ENCODE measurements at places on chromosomes 16 and 17.
A peak's percentile ranks its signal among the peaks of the same experiment; 100 is the strongest.

GRCh38 chr16:65665586-65665985 is 543.7 kb upstream of the CDH11 start:
- DNase-seq, result no peak

DNA sequence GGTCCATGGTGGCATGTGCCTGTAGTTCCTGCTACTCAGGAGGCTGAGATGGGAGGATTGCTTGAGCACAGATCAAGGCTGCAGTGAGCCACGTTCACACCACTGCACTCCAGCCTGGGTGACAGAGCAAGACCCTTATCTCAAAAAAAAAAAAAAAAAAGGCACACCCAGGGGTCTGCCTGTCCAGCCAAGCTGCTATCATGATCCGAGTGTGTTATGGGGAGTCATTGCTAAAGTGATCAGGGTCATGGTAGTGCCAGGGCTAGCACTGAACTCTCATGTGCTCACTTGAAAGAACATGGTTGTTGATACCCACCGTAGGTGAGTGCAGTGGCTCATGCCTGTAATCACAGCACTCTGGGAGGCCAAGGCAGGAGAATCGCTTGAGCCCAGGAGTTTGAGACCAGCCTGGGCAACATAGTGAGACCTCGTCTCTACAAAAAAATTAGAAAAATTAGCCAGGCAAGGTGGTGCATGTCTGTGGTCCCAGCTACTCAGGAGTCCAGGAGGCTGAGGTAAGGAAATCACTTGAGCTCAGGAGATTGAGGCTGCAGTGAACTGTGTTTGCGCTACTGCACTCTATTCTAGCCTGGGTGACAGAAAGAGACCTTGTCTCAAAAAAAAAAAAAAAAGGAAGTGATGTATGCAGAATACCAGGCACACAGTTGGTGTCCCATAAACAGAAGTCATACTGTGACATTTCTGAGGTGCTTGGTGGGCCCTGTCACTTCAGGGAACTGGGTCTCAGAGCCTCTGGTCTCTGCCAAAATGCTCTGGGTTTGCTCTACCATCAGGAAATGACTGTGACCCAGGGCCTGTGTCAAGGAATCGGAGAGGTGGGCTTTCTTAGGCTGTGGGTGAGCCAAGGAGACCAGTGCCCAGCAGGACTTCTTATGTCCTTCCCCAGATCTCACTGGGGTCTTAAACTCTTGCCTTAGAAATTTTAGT is 2.2 kb downstream of the PRM1 start:
- DNase-seq, result no peak

GRCh38 chr17:82271401-82271800 is 2.1 kb downstream of the CSNK1D start:
- DNase-seq, result no peak

GRCh38 chr17:60082946-60083471 is 4.3 kb upstream of the HEATR6 start:
- DNase-seq, result no peak

GRCh38 chr17:58384897-58385296 is 32.4 kb downstream of the RNF43 start:
- no peak for DNase-seq

GRCh38 chr16:88585269-88585668 is 15.1 kb downstream of the ZC3H18 start:
- DNase-seq, result no peak

- DNase-seq, result no peak
Observed at GRCh38 chr17:55710410-55710809, 12.3 kb downstream of the TMEM100 start.

DNA sequence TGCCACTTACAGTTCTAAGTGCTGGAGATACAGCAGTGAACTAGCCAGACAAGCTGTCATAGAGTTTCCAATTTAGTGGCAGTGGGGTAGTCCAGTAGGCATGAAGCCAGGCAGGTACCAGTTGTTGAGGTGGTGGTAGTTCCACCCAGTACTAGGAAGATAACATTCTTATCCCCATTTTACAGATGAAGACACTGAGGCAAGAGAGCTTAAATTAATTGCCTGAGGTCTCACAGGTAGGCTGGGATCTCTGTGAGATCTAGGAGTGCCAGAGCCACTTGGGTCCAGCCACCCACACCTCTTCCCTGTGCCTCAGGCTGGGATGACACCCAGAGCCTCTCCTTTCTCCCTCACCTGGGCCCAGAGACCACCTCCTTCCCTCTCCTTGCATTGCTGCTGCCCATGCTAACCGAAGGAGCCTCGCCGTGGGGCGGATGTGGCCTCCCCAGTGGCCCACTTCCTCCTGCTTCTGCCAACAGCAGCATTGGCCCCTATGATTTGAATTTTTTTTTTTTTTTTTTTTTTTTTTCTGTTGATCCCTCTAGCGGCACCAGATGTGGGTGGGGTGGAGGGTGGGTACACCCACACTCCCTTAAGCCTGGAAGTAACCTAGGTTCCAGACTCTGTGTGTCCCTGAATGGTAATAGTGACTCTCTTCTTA is 114.0 kb downstream of the PRKCB start:
- peak; percentile 39 for DNase-seq

GRCh38 chr17:71963351-71963750 is 157.5 kb upstream of the SOX9 start:
- DNase-seq, result no peak

DNA sequence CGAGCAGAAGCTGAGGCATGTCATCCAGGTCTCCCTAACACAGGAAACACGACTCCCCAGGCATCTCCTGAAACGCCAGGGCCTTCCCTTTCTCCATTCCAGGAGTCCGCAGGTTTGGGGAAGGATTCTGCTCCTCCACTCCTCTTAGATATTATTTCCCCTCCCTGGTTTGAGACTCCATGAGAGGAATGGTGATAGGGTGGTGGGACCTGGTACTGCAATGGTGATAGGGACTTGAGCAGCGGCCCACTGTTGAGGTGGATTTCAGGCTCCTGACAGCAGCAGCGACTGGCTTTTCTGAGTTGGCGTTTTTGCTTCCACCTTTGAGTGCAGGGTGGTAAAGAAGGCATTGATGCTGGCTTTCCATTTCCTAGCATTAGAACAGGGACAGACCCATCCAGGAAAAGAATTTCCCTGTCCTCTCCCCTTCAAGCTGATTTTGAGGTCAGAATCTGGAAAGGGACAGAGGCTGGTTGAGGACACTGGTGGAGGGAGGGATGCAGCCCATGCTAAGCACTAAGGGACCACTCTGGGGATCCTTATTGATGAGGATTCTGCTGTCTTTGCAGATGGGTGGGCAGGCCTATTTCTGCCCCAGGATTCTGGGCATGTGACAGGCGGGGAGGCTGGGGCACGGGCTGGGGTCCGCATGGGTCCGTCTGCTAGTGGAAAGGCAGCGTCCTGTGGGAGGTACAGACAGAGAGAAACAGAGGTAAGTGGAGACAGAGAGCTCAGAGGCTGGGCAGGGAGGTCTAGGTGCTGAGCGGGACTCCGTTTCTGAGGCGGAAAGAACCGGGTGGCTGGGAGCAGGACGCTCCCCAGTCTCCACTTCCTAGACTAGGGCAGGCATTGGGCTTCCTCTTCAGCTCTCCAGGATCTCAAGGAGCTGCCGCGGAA is 1.3 kb upstream of the TBX4 start:
- DNase-seq, result no peak

- DNase-seq, result peak; percentile 27
Observed at GRCh38 chr16:74774223-74775139, at the start of gene FA2H. Gene FA2H (minus strand): TSS chr16:74774820. CDS start chr16:74774755, 65 bp downstream.

All from stimulated activated CD4-positive, alpha-beta T cell treated with anti-CD3 and anti-CD28 coated beads, TNF-alpha, amount 100 ng/mL, for 1 hour (primary cell).